ENCODE measurements at places on chromosomes 2 and 18.
A peak's percentile ranks its signal among the peaks of the same experiment; 100 is the strongest.

DNA sequence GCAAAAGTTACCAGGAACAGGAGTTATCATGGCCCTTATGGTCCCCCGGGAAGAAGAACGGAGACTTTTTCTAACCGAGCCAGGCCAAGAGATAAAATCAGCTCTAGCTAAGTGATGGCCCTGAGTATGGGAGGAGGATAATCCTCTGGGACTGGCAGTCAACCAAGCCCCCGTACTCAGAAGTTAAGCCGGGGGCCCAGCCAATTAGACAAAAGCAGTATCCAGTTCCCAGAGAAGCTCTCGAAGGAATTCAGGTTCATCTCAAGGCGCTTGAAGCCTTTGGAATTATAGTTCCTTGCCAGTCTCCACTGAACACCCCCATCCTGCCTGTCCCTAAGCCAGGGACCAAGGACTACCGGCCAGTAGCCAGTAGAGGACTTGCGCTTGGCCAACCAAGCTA lies 365.3 kb upstream of the TCF4 start:
- no peak for DNase-seq

DNA sequence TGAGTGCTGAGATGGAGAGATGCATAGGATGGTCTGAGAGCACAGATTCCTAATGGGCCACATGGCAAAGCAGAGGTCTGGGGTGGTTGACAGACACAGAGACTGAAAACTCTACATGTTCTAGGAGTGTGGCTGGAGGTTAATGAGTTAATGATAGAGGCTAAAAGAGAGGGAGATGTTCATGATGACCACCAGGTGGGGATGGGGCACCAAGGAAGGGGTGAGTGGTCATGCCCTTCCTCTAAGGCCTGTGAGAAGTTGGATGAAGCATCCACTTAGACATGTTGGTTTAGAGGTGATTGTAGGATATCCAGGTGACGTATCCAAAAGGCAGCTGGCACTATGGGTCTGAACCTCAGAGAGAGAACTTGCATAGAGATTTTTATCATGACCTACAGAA lies 102.1 kb downstream of the LRP2 start:
- DNase-seq, result no peak

DNA sequence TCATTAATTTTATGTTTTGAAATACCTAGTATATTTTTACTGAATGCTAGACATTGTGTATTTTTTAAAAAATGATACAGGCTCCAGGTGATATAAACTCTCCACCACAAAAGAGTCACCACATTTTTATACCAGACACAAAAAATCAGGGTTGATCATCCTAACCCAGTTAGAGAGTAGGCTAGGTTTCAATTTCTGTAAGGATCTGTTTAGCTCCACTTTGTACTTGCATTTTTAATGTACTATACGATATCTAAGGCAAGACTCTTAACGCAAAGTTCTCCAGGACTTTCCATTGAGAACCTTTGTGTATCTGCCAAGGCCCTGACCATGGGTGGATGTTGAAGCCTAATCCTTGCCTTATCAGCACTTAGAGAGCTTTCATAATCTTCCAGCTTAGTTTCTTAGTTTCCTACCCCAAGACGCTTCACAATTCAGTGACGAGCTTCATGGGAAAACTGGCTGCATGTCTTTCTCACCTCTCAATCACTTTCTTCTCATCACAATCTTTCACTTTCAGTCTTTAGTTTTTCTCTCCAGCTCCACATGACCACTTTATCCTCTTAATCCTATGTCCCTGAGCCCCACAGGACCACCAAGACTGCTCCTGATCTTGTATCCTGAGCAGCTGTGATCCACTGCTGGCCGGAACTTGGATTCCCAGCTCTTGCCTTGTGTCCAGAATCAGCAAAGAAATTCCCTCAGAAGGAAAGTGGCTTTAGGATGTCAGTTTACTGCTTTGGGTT lies 635.8 kb downstream of the RNF144A start:
- DNase-seq, result no peak

GRCh38 chr2:113251118-113251517 lies 27.6 kb downstream of the PAX8 start:
- DNase-seq, result peak; percentile 7

GRCh38 chr2:143486976-143487375 lies 357.8 kb downstream of the ARHGAP15 start:
- no peak for DNase-seq

GRCh38 chr2:38718601-38719000 lies 32.6 kb downstream of the SRSF7 start:
- DNase-seq, result no peak

DNA sequence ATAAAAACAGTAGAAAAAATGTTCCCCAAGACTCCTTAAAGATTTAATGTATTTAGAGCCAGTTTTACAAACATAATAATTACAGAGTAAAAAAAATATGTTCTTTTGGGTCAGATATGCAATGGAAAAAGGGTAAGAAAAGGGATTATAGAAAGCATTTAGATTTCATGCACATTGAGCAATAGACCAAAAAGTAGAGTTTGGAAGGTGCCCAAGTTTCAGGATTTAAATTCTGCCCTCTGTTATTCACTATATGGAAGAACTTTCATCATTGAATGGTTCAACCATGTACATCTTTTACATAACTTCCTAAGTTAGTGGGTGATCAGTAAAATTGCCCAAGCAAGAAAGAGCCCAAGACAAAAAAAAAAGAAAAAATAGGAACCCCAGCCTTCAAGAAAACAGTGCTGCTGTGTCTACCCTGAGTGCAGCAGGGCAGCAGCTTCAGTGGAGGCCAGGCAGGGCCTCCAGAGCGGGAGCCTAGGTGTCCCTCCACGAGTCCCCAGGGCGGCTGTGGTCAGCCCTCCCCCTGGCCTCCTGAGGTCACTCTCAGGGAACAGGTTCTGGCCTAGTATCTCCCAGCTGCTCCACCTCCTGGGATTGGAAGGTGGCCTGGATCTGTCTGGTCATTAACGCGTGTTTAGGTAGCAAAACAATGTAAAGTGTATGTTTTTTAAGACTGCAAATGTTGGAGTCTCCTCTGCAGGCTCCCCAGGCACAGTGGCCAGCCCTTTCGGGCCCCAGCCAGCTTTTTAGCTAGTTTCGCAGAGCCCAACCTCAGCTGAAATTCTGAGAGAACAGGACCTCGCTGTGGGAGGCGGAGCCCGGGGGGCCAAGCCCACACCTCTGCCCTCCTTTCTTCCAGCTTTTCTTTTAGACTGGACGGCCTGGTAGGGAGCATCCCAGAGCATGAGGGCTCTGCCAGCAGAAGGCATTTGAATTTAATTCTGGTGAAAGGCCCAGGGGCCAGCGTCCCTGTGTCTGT lies 77.3 kb downstream of the TEX51 start:
- DNase-seq, result no peak

DNA sequence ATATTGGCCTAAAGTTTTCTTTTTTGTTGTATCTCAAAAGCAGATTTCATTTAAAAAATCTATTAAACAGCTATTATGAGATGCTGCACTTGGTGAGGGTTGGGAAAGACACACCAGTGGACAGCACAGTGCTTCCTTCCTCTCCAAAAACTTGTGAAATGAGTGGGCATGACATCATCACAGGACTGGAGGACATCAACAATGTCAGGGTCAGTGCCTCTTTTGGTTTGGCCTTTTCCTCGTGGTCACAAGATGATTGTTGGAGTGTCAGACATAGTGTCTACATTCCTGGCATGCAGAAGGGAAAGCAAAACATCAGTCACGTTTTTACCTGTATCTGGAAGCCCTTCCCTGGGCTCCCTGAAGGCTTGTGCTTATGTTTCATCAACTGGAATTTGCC lies 49.6 kb downstream of the IL1R2 start:
- no peak for DNase-seq

GRCh38 chr18:63137999-63138435 lies 181.6 kb downstream of the BCL2 start:
- peak; percentile 52 for DNase-seq

- DNase-seq, result no peak
These were observed 34.2 kb downstream of the ASXL2 start for GRCh38 chr2:25844089-25844488.

DNA sequence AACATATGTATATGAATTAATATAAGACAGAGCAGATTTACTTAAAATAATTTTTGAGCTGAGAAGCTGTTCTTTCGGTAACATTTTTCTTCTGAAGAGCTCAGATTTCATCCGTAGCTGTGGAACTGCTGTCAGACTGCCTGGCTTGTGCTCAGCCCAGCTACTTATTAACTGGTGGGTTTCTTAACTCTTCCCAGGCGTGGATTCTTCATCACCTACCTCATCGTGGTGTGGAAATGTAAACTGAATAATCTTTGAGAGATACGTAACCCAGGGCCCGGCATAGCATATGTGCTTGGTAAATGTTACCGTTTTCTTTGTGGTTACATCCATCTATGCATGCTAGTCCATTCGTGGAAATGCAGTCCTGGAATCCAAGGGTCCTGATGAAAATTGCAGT lies 145.0 kb downstream of the MCFD2 start:
- DNase-seq, result no peak

- no peak for DNase-seq
These were observed 32.6 kb upstream of the KCNF1 start for GRCh38 chr2:10879159-10879558.

DNA sequence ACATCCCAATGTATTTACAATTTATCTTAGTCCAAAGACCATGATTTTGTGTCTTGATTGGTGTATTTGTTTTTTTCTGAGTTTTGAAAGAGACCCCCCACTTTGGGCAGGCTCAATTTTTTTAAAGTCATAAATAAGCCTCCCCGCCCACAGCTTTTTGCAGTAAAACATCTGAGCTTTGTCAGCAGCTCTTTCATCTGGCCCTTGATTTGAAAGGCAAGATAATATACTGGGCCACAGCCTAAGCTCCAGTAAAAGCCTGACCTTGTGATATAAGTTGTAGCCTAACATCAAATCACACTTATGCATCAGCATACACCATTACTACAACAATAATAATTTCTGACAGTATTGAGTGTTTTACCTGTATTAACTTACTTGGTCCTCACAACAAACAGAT lies 51.3 kb upstream of the SERTAD2 start:
- DNase-seq, result no peak

DNA sequence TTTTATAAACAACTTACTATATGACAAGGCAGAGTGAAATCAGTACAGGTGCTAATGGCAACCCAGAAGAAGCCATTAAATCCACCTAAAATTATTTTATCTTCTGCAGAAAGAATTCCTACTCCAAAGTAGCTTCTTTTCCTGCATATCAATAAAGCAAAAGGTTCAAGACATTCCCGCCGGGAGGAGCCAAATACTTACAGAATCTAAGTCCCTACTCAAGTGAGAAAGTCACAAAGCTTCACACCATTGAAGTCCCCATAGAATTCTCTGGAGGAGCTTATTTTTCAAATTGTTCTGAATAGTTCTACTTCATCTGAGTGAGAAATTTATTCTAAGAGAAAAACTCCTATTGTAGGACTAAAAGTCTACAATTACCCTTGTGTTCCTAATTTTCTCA lies 233.7 kb upstream of the HNRNPA3 start:
- DNase-seq, result no peak

GRCh38 chr18:24446953-24447538 lies 13.4 kb upstream of the HRH4 start:
- no peak for DNase-seq

GRCh38 chr2:239950144-239951128 lies 74.7 kb downstream of the NDUFA10 start:
- no peak for DNase-seq

DNA sequence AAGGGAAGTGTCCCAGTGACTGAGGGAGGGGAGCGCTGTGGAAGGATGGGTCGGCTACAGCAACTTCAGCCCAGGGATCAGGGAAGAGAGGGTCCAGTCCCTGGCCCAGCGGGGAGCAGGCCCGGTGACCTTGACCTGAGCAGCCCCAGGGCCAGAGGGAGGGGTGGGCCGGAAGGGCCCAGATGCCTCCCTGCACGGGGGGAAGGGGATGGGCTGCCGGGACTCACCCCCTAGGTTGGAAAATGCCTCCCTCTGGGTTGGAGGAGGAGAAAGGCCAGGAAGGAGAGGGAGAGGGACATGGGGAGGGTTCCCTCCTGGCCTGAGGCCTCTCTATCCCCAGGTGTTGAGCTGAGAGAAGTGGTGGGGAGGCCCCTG lies 19.8 kb downstream of the GPC1 start:
- DNase-seq, result no peak

- DNase-seq, result no peak
These were observed 30.8 kb upstream of the ODC1 start for GRCh38 chr2:10478916-10479315.

DNA sequence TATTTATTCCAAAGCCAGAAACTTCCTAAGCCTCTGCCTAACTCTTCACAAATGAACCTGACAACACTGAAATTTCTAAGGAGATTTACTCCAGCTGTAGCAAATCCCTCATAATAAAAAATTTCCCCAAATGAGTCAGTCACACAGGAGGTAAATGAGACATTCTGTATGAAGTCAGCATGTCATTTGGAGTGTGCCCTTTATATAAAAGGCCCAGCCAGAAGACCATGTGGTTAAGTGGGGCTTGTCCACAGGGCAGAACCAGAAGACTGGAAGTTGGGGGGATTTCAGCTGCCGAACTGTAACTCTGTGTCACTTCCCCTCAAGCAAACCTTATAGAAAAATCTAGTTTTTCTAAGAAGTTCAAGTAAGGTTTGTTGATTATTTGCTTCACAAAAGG lies 30.2 kb downstream of the NRP2 start:
- no peak for DNase-seq

- no peak for DNase-seq
These were observed 195.4 kb upstream of the KLHL14 start for GRCh38 chr18:32968248-32968647.

DNA sequence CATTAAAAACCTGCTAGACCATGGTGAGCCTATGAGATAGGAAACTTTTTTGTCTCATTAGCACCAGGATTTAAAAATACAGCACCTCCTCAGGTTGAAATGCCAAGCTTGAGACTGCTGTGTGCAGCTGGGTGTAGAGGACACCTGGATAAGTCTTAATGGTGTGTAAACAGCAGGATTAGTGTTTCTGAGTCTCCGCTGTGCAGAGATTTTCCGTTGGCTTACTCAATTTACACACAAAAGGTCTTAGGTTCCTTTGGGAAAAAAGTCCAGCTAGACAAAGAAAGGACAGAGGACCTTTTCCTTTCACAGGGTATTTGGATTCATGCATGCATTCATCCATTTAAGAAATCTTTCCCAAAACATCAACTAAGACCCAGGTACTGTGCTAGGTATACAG lies 168.1 kb downstream of the NRXN1 start:
- no peak for DNase-seq

DNA sequence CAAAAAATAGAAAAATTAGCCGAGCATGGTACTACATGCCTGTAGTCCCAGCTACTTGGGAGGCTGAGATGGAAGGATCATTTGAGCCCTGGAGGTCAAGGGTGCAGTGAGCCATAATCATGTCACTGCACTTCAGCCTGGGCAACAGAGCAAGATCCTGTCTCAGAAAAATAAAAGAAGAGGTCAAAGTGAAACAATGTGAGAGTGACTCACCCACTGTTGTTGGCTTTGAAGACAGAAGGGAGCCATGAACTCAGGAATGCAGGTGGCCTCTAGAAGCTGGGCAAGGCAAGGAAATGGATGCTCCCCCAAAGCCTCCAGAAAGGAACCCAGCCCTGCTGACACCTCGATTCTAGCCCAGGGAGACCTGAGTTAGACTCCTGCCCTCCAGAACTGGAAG lies 3.7 kb upstream of the TMEM214 start:
- DNase-seq, result no peak

GRCh38 chr2:107585851-107586250 lies 240.8 kb upstream of the RGPD4 start:
- no peak for DNase-seq

- DNase-seq, result no peak
These were observed 5.1 kb upstream of the LANCL1 start for GRCh38 chr2:210481601-210482175.

GRCh38 chr2:85716346-85716914 lies 22.3 kb downstream of the GNLY start:
- no peak for DNase-seq

Measured in T follicular helper cell (primary cell).